ENCODE measurements at places on chromosomes 4 and X.

DNA sequence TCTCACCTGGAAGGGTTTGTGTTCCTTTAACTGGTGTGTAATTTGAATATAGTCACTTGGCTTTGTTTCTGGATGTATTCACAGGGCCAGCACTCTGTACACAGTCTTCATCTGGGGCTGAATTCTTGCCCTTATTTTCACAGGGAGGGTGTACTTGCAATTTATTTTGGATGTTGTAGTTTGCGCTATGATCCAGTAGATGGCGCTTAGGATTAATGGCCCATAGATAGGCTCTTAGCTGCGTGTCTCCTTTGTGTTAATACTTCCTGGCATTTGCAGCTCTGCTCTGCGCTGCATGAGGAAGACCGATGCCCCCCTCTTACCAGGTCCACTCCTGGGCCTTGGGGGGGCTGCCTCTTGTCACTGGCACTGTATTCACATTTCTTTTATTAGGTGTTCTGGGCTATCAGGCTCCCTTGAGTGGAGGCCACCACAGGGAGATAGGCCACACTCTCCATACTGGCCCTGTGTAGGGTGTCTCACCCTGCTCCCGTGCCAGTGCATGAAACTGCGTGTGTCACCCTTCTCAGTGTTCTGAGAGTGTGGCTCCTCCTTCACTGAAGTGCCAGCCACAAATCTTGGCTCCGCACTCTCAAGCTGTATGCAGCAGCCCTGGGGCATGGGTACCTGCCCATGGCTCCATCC, 562.2 kb downstream of the ZIC3 start:
- DNase-seq = no peak

GRCh38 chr4:33825685-33826084, 2418.6 kb downstream of the ARAP2 start:
- no peak for DNase-seq

DNA sequence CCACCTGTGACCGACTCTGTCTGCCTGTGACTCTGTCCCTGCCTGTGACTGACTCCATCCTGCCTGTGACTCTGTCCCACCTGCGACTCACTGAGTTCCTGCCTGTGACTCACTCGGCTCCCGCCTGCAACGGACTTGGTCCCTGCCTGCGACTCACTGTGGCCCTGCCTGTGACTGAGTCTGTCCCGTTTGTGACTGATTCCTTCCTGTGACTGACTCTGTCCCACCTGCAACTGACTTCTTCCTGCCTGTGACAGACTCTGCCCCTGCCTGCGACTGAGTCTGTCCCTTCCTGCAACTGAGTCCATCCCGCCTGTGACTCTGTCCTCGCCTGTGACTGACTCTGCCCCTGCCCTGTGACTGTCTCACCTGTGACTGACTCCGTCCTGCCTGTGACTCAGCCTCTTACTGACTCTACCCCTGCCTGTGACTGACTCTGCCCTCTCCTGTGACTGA, 9.6 kb upstream of the UVSSA start:
- DNase-seq = no peak

- DNase-seq = no peak
These were observed 279.2 kb upstream of the FGF16 start for GRCh38 chrX:77167993-77168392.

- no peak for DNase-seq
These were observed 554.6 kb downstream of the INPP4B start for GRCh38 chr4:142291299-142292050.

- no peak for DNase-seq
These were observed 943.0 kb upstream of the PRKX start for GRCh38 chrX:4656419-4656818.

DNA sequence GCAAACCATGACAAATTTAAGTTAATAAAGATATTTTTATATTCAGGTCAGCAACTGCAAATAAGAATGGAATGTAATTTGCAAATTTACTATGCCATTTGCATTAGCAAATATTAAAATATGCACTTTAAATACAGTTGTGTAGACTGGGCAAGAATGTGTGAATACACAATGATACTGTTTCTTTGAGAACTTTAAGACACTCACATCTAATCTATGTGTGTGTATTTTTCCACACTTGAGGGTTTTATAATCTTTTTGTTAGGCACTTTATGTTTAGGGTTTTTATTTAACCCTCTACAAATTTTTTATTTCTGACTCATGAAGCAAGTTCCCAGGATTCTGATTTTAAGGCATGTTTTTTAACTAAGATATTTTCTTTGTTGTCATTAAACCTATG, 23.9 kb upstream of the NDNF start:
- no peak for DNase-seq

DNA sequence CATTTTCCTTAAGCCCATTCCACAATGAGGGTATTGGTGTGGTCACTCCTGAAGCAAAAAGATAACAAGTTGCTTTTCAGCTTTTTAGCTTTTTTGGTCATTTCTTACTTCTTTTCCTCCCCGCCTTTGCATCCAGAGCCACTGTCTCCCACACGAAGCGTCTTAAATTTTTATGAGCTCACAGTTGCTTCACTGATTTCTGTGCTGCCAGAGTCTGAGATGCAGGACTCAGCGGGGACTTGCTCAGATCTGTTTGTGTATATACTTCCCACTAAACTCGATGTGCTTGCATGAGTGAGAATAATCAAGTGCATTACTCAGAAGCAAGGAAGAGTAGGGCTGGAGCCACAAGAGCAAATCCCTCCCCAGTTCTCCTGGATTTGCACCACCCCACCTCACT, 80.2 kb upstream of the FHL1 start:
- no peak for DNase-seq

GRCh38 chr4:77711469-77711868, 105.8 kb downstream of the CXCL13 start:
- DNase-seq = no peak

- no peak for DNase-seq
These were observed 738.1 kb upstream of the PRKX start for GRCh38 chrX:4451591-4451990.

GRCh38 chr4:37051866-37052265, 192.7 kb upstream of the NWD2 start:
- no peak for DNase-seq

DNA sequence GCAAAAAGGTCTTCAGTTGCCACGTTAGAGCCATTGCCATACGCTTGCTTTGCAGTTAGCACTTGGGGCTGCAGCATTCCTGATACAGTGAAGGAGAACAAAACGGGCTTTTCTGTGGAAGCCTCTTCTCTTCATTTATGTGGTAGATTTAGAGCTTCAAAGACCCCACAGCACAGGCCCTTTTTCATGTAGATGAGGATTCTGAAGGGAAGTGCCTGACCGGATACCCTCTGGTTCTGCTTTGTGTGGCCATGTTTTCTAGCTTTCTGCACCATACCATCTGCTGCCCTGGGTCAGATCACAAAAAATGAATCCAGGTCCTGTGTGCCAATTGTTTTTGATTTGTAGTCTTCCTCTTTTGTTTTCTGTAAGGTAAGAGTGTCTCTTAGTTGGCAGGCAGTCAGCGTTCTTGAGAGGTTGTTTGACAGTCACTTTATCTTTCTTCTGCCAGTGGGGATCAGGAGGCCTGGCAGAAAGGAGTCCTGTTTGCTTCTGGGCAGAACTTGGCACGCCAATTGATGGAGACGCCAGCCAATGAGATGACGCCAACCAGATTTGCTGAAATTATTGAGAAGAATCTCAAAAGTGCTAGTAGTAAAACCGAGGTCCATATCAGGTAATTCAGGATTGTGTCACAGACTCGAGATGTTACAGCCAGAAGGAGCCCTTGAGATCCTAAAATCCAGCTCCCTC, 7.7 kb downstream of the LAP3 start:
- peak; percentile 35 for DNase-seq

DNA sequence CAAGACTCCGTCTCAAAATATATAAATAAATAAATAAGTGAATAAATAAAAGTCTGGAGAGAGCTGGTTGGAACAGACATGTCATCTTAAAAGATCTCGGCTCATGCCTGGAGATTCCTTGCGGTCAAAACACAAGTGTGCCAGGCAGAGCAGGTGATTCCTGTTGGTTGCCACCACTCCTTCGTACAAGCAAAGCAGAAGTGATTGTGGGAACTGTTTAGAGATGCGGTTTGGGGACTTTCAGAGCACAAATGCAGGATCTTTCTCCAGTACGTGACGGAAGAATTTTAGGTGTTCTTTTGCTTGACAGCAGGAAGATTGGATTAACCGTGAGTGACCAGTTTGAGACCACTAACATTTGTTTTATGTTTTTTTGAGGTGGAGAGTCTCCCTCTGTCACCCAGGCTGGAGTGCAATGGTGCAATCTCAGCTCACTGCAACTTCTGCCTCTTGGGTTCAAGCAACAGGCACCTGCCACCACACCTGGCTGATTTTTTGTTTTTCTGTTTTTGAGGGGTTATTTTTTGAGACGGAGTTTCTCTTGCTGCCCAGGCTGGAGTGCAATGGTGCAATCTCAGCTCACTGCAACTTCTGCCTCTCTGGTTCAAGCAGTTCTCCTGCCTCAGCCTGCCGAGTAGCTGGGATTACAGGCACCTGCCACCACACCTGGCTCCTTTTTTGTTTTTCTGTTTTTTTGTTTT, 2.8 kb upstream of the CRLF2 start:
- DNase-seq = no peak

DNA sequence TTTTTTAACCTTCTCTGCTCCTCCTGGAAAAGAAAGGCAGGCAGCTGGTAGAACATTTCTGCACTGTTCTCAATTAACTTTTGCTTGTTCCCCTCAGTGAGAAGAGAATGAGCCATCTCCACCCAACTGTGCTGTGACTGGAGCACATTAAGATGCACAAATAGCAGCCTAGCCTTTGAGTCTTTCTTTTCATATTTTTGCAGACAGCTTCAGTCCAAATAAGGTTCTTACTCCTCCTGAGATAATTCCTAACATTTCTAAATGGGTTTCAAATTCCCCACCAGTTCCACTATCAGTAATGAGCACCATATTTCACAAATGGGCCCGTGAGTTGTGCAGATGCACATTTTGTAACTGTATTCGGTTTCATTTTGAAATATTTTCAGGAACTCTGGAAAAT, 118.6 kb downstream of the SPCS3 start:
- no peak for DNase-seq

DNA sequence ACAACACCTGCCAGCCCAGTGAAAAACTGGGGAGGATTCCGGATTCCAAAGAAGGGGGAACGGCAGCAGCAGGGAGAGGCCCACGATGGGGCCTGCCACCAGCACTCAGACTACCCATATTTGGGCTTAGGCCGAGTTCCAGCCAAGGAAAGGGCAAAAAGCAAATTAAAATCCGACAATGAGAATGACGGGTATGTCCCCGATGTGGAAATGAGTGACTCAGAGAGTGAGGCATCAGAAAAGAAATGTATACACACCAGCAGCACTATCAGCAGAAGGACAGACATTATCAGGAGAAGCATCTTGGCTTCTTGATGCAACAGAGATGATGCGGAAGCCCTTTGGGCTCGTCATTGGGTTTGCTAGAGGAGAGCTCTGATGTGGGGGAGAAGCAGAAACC, 62.4 kb downstream of the JADE1 start:
- DNase-seq = no peak

GRCh38 chr4:38857354-38858096, 908 bp upstream of the TLR6 start:
- no peak for DNase-seq

DNA sequence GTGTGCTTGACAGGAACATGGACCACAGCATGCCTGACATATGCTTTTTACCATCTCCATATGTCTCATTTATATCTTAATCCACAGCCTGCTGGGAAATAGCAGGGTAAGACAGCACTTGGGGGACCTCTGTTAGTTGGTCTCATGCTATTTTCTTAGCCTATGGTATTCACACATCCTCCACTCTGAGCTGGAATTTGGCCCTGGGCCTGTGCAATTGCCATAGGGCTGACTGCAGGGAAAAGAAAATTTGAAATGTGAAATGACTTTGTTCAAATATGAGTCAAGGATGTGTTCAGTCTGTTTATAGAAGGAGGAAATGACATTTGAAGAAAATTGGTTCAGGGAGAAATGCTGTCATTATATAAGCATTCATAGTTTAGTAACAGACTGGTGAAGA, 9.6 kb upstream of the MAP7D3 start:
- DNase-seq = no peak

DNA sequence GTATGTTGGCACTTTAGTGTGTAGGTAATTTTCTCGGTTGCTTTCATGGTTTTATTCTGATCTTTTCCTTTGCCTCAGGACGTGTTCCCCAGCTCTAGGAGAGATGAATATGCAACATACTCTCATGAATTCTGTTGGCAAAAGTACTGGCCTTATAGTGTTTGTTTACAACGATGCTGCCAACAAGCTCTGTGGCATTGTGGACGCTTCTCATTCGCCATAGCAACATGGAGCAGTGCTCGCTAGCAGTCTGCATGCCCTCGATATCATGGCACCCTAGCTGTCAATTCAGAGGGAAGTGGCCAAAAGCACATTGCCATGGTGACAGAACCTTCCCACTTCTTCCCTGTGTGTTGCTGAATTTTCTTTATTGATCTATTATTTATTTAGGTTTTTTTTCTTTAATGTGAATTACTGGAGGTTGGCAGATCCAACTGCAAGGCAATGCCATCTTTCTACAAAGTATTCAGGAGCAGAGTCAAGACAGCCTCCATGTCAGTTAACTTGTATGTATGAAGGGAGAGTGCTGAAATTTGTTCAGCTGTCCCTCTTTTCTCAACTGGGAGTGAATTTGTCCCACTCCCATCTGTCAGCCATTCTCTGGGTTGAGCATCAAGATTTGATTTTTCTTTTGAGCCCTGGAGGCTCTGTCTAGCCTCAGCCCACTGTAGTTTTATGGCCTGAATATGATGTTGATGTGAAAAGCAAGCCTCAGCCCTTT, 224.9 kb upstream of the VCX3A start:
- DNase-seq = no peak

GRCh38 chrX:28135378-28136047, 154.3 kb upstream of the DCAF8L1 start:
- DNase-seq = no peak

GRCh38 chr4:185502386-185502785, 30.9 kb upstream of the CCDC110 start:
- no peak for DNase-seq

DNA sequence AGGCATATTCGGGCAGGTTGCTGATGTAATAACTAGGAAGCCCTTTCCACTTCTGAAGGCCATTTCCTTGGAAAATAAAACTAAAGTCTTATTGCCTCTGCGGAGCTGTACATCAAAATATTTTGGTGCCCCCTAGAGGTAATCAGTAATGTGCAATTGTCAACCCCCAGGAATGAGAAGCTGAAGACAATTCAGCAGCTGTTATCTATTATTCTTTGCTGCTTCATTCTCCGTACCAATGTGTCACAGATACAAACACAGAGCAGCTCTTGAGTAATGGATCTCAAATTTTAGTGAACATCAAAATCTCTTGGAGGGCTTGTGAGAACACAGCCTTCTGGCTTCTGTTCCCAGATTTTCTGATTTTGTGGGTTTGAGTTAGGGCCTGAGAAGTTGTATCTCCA, 3.5 kb upstream of the SLIT2 start:
- DNase-seq = no peak

DNA sequence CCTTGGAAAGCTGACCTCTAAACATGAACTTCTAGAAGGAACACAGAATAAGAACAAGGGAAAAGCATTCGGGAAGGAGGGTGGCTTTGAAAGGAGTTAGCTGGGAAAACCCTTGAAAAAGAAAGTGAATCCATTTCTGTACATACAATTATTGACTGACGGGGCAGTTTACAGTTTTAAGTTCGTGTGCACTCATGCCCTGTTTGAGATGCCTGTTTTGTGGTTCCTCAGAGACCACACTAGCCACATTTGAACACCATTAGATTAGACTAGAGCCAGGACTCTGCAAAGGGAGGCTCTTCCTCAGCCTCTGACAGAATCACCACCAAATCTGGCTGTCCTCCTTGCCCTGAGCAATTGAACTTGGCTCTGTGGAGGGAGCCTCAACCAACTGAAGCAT, 158.3 kb downstream of the PALLD start:
- no peak for DNase-seq
